Activated CD4-positive, alpha-beta T cell treated with anti-CD3 and anti-CD28 coated beads for 24 hours (primary cell): ENCODE measurements at places on chromosomes 7 and 10.

- no peak for DNase-seq
Observed at GRCh38 chr7:11726001-11726793, 105.8 kb downstream of the THSD7A start.

- DNase-seq = no peak
Observed at GRCh38 chr7:49398746-49399145, 374.7 kb upstream of the VWC2 start.

DNA sequence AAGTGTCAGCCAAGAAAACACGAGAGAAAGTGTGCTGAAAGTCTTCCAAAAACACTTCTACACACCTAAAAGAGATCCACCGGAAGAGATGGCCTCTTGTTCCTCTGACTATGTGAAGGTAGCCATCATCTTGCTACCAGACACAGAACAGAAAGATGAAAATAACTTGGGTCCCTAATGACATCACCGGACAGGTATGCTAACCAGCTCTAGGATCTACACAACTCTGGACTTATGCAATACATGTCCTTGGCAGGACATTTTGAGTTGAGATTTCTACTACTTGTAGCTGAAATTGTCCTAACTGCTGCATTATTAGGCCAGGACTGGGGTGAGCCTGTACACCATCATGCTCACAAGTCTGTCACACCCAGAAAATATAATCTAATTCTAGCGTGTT is 358.7 kb downstream of the ELMO1 start:
- no peak for DNase-seq

DNA sequence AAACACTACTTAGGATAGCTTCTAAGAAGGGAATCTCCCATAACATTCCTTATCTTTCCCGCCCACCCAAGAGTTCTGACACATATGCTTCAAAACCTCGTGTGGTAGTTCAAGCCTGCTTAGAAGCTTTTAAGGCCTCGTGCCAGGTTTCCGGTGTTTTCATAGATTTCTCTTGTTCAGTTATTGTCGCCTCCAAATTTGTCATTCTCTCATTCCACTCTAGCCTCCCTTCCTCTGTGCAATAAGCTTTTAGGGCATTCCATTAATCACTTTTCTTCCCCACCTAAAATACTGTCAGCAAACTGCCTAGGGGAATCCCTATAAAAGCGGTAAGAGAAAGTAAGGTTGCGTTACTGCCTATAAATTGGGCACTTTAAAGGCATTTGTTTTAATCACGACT is 718 bp upstream of the BPGM start:
- DNase-seq = no peak

DNA sequence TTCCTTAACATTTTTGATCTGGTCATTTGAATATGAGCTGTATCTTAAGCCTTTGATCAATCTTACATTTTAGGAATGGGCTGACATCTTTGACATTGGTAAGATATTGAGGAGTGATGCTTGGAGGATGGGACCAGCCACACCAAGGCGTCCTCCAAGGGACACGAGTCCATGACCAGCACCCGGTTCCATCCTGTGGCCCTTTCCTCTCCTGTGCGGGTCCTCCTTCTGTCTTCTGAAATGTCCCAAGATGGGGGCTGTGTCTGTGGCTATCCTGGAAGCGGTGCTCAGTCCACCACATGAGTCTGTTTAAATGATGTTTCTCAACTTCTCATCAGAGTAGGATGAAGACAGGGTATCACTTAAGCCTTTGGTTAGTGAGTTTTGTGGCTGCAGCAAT is 67.3 kb upstream of the SHH start:
- no peak for DNase-seq

DNA sequence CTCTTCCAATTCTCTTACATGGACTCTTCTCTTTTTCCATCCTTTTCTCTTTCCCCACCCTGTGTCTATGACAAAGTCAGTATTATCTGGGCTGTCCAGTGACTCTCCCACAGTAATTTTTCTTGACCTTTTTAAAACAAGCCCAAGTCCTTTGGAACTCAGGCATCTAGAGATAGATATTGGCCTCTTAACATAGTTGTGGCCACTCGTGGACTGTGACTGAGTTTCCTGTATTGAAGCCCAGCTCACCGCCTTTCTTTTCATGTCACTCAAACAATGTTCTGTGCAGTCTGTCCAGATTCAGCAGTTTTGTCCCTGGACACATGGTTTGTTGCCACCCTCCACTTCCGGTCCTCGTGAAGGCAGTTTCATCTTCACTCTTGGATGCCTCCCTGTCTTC is 110.9 kb upstream of the CDC14C start:
- no peak for DNase-seq
